G401 (cell line): ENCODE measurements at places on chromosomes 4 and X. TPM values are rescaled to one million over a fixed set of nuclear protein-coding genes. Genes with fewer than 3 reads are reported as not detected.

GRCh38 chrX:12425496-12425895 lies 287.2 kb downstream of the FRMPD4 start:
- no peak for DNase-seq

GRCh38 chrX:9183481-9183880 lies 149.6 kb upstream of the FAM9B start:
- DNase-seq: no peak

DNA sequence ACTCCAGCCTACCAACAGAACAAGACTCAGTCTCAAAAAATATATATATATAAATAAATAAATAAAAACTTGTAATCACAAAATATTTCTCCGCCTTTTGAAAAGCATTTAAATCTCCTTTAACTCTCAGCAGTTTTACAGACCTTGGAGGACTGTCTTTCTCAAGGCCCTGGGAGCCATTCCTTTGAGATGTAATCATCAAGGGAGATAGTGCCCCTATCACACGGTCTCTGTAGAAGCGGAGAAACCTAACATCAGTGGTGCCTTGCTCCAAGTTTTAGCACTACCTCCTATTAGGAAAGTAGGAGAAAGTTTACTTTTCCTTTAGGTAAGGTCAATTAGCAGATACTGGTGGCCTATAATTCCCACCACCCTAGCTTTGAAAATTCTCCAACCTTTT lies 58.5 kb downstream of the ANTXR2 start:
- DNase-seq: no peak

- no peak for DNase-seq
Observed at GRCh38 chr4:47852136-47852535, 14.3 kb upstream of the CORIN start.

DNA sequence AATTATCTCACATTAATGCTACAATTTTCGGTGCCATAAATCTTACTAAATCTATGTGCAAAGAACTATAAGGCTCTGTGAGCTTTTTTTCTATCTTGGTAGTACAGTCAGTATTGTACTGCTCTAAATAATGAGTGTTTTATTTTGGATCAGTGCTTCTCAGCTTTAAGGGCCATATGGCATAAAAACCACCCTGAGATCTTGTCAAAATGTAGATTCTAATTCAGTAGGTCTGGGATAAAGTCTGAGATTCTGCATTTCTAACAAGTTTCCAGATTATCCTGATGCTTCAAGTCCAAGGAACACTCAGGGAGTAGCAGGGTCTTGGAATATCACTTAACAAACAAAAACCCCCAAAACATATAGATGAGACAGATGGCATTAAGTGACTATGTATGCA lies 486.5 kb downstream of the GRXCR1 start:
- peak; percentile 74 for DNase-seq

The RPGR gene
- total RNA-seq: 7.8 and 9.2 TPM in 2 replicates

DNA sequence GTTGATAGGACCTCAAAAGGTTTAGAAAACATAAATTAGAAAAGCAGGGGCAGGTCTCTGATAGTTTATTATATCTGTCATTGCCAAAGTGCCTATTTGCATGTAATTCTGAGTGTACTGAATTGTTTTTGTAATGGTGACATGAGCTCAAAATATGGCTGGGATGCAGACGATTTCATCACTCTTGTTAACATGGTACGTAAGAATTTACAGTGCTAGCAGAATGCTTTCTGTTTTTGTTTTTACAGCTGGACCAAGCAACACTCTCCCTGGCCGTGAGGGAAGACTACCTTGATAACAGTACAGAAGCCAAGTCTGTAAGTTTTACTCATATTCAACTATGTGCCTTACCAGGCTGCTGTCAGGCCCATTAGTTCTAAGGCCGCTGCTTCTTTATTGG lies 58.1 kb downstream of the PHEX start:
- DNase-seq: no peak

GRCh38 chrX:47148946-47149345 lies 3.9 kb downstream of the RBM10 start:
- no peak for DNase-seq

GRCh38 chrX:109635146-109635545 lies 10.2 kb upstream of the KCNE5 start:
- no peak for DNase-seq

DNA sequence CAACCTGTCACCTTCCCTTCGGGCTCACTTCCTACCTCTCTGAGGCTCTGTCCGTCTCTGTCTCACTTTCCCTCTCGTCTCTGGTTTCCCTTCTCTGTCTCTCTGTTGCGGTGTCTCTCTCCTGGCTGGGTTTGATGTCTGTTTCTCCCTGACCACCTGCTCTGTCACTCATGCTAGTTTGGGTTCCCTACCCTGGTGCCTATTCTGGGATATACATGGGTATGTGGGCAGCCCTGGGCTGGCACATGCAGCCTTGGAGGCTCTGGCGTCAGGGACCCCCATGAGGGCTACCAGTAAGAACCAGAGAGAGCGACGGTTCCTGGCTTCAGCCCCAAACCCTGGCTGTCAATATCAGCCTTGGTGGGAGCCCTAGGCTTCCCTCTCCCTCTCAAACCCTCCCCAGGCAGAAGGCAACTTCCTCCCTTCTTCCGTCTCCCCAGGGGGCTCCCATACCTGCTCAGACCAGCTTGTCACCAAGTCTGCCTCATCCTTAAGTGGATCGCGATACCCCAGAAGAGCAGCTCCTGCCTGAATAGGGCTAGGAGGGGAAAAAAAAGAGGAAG lies 314 bp downstream of the DNASE1L1 start:
- no peak for DNase-seq

The TMPRSS11F gene
- total RNA-seq: not detected in 2 replicates

DNA sequence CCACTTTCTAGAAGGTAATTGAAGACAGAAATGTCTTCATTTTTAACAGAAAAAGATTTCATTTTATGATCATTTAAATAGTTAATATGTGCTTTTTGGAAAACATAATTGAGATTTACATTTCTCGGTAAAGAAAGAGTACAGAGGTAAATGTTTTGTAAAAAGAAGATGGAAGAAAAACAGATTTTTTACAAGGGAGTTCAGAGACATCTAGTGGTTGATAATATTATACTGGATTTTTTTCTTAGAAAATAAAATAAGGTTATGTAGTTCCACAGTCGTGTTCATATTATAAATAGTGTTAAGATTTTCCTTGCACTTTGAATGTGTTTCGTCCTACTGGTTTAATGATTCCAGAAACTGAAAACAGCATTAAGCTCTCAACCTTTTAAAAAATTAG lies 60.6 kb downstream of the SMARCA1 start:
- no peak for DNase-seq

The UFSP2 gene
- total RNA-seq: 28.7 and 55.8 TPM in 2 replicates

The MORC4 gene
- 7.0 and 7.8 TPM in 2 replicates for total RNA-seq

The F8A3 gene
- total RNA-seq: not detected in 2 replicates

DNA sequence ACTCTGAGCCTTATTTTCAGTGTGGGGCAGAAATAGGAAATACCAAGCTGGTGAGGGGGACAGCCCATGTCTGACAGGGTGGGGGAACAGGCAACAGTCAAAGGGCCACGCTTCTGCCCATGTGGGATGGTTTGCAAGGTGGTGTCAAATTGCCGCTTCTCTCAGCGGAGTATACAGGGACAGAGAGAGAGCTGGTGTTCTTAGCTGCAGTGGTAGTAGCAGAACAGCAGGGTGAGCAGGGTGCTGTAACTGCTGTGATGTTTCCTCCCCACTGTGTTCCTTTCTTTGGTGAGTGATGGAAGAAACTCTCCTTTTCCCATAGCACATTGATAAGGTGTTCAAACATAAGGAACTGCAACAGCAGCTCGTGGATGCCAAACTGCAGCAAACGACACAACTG lies 37.9 kb downstream of the RBBP7 start:
- no peak for DNase-seq

DNA sequence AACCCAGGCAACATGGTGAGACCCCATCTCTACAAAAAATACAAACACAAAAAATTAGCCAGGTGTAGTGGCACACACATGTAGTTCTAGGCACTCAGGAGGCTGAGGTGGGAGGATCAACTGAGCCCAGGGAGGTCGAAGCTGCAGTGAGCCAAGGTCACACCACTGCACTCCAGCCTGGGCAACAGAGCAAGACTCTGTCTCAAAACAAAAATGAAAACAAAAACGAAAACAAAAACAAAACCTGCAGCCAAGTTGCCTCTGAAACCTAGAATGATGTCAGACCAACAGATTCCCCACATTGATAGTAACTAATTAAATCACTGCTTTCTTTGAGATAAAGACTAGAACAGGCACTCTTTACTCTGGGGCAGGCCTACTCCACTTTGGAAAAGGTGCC lies 104.5 kb downstream of the AMELX start:
- DNase-seq: no peak

DNA sequence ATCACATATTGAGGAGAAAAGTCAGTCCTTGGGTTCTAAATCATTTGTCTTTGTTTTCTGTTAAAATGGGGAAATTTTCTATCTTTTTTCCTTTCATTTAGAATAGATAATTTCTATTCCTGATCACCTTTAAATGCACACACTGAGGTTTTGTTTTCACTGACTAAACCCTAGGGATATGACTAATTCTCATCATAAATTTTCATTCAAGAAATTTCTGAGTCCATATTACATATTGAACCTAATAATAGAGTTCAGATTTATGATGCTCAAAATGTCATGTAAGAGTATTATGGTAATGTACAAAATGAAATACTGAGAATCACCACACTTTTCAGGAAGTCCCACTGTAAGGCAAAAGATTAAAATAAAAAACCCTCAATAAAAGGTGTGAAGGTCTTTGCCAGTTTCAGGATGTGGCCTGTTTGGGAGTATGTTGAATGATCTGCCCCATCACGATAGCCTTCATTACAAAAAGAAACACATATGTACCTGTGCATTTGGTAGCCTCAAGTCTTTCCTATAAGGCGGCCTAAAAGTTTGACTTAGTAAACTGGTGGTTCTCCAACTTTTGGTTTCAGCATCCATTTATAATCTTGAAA lies 49.4 kb downstream of the LEF1 start:
- no peak for DNase-seq

DNA sequence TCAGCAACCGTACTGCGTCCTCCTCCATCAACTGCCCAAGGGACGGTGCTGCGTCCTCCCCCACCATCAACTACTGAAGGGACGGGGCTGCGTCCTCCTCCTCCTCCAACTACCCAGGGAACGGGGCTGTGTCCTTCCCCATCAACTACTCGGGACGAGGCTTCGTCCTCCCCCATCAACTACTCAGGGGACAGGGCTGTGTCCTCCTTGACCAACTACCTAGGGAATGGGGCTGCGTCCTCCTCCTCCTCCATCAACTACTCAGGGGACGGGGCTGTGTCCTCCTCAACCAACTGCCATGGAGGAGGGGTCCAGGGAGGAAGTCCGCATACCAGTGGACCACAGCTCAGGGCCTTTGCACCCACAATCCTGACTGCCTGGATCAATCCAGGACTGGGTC lies 24.4 kb downstream of the PPP2R3B start:
- no peak for DNase-seq

GRCh38 chr4:54333657-54334056 lies 104.6 kb downstream of the PDGFRA start:
- no peak for DNase-seq

The KLHL2 gene
- 1.1 and 3.4 TPM in 2 replicates for total RNA-seq

The NSG1 gene
- 33.8 and 37.9 TPM in 2 replicates for total RNA-seq

The NPY5R gene
- total RNA-seq: not detected in 2 replicates

- no peak for DNase-seq
Observed at GRCh38 chrX:82695066-82695465, 813.0 kb upstream of the POU3F4 start.

DNA sequence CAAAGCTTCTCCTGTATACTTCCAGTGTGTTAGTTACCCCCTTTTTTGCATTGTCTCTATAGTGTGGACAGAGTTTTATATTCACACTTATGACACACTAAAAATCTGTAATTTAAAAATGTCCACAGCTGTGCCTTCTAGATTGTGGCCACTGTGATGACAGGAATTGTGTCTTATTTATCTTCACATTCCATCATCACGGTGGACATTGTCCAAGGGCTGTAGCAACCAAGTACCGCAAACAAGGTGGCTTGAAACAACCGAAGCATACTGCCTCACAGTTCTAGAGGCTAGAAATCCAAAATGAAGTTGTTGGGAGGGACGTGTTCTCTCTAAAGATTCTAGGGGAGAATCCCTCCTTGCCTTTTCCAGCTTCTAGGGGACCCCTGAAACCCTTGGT lies 32.3 kb downstream of the CHRNA9 start:
- DNase-seq: no peak
